H9 (cell line): ENCODE measurements at places on chromosomes 12 and 14.

DNA sequence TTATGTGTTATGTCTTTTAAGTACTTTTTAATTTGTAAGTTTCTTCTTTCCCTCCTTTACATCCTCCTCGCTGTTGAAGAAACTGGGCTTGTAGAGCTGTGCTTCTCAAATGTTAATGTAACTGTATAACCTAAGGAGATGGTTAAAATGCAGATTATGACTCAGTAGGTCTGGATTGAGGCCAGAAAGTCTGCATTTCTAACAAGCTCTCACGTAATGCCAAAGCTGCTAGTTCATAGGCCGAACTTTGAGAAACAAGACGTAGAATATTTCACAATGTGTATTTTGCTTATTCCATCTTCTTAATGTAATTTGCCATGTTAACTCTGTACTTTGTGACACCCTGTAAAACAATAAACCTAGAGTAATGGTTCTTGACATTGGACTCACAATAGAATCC is 193.3 kb upstream of the SYT1 start:
- DNase-seq = no peak

- no peak for DNase-seq
These were observed 100.5 kb upstream of the RFLNA start for GRCh38 chr12:124194264-124194892.

DNA sequence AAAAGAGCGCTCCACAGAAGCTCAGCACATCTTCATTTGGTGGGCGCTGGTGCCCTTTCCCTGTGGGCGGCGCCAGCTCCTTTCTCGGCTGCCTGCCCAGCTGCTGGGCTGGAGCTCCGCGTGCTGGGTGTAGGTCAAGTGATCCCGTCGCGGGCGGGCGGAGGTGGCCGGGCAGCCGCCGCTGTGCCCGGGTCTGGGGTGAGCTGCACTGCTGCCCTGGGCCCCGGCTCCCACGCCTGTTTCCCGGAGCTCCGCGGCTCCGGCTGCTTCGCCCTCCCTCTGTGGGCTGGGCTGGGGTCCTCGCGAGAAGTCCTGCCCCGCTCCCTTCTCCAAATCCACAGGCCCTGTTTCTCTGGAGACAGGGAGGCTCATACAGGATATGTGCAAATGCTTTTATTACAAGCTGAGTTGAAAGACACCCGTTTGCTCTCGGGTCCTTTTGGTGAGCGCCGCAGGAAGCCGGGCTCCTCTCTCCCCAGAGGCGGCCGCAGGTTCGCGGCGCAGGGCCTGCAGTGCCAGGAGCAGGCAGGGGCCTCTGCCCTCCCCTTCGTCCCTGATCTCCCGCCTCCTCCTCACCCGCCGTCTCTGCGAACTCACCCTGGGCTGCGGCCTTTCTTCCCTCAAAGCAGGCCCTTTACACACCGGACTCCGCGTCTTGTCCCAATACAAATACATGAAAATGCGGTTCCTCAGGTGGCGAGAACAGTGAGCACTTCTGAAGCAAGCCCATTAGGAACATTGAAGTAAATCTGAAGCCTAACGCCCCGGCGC is 67.8 kb upstream of the CAPRIN2 start:
- peak; percentile 79 for DNase-seq

DNA sequence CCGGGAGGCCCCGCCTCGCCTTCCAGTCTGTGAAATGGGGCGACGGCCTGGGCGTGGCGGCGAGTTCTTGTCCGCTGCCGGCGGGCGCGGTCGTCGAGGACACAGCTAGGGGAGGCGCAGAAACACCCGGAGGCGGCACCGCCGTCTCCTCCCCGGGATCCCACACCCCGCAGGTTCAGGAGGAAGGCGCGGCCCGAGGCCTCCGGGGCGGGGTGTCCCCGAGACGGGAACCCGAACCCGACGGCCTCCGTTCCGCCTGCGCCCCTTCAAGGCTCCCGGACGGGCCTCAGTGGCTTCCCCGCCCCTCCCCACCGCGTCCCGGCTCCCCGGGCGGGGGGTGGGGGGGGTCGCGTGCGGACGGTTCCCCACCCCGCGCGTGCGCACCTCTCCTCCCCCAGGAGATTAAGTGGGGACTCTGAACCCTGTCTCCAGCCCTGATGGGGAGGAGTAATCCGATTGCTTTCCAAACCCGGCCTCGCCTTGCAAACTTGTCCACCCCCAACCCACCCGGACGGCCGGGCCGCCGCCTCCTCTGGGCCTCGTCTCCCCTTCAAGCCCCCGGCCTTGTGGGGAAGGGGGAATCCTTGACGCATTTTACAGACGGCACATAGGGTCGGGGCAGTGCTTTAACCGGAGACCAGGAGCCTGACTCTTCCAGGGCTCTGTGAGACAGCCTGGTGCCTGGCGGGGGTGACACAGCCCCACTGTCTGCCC is 35.3 kb upstream of the ANKRD9 start:
- DNase-seq = no peak

- no peak for DNase-seq
These were observed 242.5 kb downstream of the ZFP36L1 start for GRCh38 chr14:68550338-68550715.

DNA sequence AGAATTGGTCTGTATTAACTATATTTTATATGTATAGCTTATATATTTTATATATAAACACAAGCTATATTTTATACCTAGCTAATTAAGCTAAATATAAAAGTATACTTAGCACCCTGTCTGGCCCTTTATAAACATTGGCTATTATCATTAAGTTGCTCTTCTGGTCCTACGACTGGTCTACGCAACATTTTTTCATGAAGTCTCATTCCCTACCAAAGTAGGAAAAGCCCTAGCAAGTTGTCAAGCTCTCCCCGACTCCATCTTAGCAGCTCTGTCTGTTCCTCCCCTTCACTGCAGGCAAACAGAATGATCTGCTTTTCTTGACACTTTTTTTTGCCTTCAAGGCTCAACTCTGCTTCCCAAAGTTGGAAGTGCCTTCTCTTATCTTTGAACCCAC is 36.7 kb upstream of the ELK3 start:
- no peak for DNase-seq

DNA sequence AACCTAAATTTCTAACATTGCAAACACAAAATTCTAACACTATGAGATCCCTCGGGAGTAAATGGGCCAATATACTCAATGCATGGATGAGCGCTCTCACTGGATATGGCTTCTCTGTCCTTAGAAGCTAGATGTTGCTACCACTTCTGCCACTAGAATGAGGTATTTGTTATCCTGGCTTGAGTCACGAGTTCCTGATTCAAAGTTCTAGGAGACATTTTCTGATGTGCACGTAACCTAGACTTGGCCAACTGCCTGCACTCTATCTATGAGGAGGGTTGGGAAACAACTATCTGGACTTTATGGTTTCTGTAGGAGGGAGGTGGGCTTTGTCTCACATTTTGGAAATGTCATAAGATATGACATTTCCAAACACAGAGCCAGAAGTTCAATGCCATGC is 37.6 kb downstream of the FERMT2 start:
- DNase-seq = no peak

GRCh38 chr12:89775986-89776365 is 67.3 kb upstream of the ATP2B1 start:
- DNase-seq = no peak

GRCh38 chr14:89503431-89503996 is 86.5 kb upstream of the FOXN3 start:
- DNase-seq = no peak

GRCh38 chr12:50309950-50310349 is 26.6 kb upstream of the LIMA1 start:
- DNase-seq = no peak

DNA sequence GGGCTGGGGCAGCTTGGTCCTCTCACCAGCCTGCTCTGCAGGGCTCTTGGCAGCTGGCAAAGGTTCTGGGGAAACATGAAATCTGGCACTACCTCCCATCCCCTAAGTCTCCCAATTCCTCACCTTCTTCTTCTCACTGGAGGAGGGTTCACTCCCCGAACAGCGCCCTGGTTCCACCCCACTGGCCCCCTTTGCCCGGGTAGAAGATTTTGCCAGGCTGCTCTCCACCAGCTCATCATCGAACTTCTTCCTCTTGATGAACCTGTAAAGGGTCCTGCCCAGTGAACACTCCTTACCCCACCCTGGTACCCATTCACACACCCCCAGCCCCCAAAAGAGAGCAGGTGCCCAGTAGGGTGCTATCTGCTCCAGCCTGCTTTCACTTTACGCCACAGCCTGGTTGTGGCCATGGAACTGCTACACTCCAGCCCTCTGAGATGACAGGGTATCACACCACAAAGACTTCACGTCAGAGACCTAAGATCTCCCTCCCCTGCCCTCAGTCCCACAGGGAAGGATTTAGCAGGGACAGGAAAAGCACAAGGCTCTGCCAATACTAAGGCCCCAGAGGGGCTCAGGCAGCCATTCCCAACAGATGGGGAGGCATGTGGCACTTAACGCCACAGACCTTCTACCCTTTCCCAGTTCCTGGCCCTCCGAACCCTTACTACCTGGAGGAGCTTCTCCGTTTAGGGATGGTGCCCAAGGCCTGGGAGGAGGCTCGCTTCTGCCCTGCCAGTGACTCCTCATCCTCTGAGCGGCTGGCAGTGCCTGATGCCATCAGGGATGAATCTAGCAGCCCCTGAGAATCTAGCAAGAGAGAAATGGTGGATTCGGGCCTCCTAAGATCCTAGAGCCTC is 2.3 kb downstream of the MCRS1 start:
- no peak for DNase-seq

GRCh38 chr14:61101803-61102548 is 120.9 kb downstream of the SLC38A6 start:
- peak; percentile 66 for DNase-seq

DNA sequence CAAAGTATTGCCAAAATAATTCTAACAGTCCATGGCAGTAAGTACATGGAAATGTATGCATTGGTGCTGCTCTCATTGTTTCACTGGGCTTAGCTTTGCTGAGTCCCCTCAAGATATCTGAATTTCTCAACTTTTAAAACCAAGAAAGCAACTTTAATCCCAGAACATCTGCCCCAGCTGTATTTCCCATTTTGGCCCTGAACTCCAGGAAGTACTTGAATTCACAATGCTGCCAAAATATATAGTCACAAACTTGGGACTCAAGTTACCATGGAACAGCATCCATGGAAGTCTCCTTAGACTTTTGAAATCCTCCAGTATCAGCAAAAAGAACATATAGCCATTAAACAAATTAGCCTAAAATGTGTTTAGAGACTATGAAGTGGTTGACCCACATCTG is 78.5 kb upstream of the FLRT2 start:
- no peak for DNase-seq

DNA sequence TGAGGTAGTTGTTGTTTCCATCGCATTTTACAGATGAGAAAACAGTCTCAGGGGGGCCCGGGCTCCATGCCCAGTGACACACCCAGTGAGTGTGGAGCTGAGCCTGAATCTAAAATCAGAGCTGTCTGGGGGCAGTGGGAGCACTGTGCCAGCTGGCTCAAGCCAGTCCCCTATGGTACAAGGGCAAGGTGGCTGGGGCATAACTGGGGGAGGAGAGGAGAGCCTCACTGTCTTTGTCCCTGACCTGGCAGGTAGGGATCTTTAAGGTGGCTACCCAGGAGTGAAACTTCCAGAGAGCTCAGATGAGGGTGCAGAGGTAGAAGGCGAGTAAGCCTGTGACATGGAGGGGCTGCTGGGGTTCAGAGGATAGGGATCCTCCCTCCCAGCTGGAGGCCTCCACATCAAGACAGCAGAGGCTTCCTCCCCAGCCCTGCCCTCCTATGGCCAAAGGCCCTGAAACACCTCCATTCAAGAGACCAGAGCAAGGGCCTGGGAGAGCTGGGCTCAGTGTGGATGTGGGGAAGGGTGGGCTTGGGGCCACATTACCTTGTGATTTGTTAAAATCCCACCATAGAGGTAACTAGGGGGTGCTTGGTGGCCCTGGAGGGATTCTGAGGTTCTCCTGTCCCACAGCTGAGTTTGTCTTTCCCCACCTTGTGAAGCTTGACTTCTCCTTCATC is 33.1 kb downstream of the ASCL4 start:
- DNase-seq = no peak

GRCh38 chr12:15851045-15851620 is 31.1 kb upstream of the STRAP start:
- DNase-seq = no peak

GRCh38 chr14:22821193-22822015 is 6.2 kb upstream of the SLC7A7 start:
- no peak for DNase-seq

DNA sequence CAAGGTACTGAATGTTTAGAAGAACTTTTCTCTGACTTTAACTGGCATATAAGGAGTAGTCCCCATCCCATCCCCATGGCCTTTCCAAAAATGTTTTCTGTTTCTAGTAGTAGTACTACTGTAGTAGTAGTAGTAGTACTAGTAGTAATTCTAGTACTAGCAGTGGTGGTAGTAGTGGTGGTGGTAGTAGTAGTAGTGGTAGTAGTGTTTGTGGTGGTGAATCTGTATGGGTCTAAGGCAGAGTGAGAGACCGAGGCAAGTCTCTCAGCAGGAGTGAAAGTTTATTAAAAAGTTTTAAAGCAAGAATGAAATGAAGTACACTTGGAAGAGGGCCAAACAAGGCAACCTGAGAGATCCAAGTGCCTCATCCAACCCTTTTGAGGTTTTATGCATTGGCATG is 58.6 kb downstream of the FOXN4 start:
- no peak for DNase-seq

DNA sequence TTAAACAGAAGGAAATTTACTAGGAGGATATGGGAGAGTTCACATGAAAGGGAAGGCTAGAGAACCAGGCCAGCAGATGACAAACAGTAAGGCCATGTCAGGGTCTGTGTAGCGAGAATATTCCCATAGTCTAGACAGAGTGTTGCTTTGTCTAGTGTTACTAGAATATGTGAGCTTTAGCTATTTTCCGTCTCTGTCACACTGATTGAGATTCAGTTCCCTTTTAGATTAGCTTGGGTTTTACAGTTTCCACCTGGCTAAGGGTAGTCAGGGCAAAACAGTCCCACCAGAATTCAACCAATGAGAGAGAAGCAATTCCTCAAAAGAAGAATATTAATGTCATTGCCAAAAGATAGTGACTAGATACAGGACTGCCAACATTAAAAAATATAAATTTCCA is 82.8 kb upstream of the MDM1 start:
- no peak for DNase-seq

DNA sequence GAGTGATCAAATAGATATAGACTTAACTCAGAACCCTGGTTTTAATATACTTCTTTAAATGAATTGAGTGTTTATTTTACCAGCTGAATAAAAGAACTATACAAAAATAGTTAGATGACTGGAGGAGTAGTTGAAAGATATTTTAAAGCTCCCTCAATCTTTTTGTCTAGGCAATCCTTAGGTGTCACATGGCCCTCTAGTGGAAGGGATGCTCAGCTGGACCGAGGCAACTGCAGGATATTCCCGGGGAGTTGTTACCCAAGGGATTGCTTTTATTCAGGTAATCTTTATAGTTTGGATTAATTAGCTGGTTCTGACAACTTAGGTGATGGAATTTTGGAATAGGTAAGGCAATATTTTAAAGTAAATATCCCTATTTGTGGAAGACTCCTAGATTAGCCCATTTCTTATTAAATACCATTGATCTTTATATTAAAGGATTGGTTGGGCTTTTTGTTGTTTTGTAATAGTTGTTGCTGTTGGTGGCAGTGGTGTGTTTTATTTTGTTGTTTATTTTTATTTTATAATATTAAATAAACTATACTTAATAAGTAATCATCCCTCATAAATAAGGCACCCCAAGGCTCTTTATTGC is 57.1 kb downstream of the ZDHHC17 start:
- DNase-seq = peak; percentile 59

- no peak for DNase-seq
These were observed 78.6 kb downstream of the KCNK13 start for GRCh38 chr14:90140298-90140955.
